ENCODE measurements at places on chromosomes 5 and 9.
A peak's percentile ranks its signal among the peaks of the same experiment; 100 is the strongest.

- no peak for DNase-seq
Measured at GRCh38 chr5:109318455-109319108, 91.2 kb downstream of the PJA2 start.

DNA sequence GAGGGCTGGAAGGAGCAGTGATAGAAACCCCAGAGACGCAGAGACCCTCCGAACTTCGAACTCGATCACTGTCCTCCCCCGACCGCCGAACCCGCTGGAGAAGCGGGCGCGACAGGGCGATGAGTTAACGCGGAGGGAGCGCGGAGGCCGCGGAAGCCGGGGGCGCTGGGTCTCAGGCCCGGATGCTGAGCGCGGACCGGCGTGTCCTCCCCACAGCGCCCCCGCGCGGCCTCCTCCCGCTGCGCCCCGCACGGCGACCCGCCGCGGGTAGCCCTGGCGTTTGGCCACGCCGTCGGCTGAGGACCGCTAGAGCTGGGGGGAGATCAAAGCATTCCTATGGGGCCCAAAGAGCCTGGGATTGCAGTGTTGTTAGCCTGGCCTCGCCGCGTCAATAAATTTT lies 7.7 kb upstream of the DMRT2 start:
- no peak for DNase-seq

DNA sequence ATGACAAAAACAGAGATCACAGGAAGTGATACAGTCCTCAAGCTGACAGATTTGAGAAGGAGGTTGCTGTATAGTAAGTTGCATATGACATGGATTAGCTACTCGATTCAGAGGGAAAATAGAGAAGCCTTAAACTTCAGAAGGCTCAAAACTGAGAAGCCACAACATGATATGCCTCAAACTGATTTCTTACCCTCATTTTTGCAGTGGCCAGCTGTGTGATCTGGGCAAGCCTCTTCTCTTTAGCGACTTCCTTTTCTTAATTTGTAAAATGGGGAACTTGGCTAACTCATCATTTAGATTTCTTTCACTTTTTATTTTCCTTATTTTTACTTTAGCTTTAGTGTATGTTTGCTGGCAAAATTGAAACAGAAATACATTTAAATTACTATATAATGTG lies 421.1 kb downstream of the KIF4B start:
- DNase-seq: no peak

DNA sequence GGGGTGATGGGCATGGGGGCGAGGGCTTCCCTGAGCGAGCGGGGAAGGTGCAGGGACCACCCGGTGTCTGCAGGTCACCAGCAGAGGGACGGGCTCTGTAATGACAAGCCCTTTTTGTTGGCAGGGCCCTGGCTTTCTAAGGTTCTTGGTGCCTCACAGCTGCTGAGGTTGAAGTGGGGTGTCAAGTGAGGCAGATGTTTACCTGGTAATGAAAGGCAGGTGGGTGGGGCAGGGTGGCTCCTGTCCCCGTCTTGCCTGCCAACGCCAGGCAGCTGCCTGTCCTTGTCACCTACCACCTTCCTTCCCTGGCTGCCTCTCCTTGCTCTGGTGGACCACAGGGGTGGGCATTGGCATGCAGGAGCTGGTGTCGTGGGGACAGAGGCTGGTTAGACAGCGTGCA lies 41.0 kb upstream of the SEMA4D start:
- no peak for DNase-seq

DNA sequence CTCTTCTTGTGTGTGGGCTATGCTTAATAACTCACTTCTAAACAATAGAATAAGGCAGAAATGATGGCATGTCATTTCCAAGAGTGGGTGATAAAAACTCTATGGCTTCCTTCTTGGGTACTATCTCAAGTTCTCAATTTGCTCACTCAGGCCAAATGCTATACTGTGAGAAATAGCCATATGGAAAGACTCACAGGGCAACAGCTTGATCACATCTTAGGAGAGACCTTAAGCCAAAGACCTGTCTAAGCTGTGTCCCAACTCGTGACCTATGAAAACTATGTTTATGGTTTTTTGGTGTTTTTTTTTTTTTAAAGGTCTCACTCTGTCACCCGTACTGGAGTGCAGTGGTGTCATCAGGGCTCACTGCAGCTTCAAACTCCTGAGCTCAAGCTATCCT lies 2.1 kb upstream of the UIMC1 start:
- DNase-seq: no peak

GRCh38 chr9:108269371-108269770 lies 586.4 kb downstream of the ACTL7B start:
- DNase-seq: no peak

DNA sequence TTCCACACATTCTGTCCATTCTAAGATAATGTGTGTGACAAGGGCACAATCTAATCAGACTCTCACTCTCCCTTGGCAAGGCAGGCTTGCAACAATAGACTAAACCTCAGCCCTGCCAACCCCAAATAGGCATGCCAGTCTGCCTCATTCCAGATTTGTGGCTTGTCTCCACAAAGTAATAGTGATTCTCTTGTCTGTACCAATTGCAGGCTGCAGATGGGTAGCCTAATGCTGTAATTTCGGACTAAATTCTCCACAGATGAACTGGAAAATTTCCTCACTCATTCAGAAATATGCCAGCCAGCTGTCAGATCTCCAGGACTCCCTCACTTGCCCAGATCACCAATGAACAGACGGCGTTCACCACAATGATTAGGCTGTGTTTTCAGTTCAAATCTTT lies 413.6 kb downstream of the ELAVL2 start:
- no peak for DNase-seq

GRCh38 chr9:84669288-84670137 lies at the start of gene NTRK2:
Gene NTRK2 (plus strand): TSS chr9:84669729. CDS start chr9:84670749, 1,020 bp downstream.
- DNase-seq: peak; percentile 63

GRCh38 chr5:24539613-24540012 lies 105.2 kb downstream of the CDH10 start:
- DNase-seq: no peak

GRCh38 chr9:35002623-35003022 lies 13.1 kb downstream of the DNAJB5 start:
- DNase-seq: no peak

GRCh38 chr9:70927530-70927929 lies 193.9 kb downstream of the TRPM3 start:
- DNase-seq: no peak

DNA sequence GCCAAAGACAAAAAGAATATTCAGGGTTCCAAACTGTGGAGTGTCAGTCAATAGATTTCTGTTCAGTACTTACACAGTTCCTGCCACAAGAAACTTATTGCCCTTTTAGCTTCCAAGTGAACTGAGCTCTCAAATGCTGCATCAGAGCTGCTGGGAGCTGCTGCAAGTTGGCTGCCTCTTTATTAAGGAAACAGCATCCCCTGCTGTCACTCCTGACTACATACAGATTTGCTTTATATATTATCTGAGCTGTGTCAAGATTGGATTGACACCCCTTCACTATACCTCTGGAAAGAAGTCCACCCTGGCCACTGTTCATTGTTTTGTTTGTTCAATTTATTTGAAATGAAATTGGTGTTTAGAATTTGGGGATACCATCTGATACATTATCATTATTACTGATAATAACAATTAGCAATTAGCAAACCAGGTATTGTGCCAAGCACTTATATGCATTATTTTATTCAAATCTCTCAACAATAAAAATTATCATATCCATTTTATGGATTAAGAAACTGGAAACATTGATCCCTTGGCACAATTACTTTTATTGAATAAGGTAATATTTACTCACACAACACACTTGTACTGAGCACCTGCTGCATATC lies 16.4 kb upstream of the C5orf58 start:
- DNase-seq: no peak

DNA sequence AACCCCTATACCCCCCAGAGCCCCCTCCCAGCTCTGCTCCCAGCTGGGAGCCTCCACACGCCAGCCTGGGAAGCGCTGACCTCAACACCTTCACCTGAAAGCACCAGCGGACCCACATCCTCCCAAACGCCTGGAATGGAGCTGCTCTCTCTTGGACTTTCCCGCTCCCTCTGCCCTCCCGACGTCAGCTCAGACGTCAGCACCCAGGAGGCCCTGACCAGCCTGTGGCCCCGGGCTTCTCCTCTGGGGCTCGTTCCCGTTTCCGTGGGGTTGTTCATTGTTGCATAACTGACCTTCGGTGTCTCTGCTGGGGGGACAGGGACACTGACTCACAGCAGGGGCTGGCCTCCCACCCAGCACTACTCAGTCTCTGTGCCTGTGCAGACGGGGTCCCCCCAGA lies 35.0 kb upstream of the SLC6A3 start:
- no peak for DNase-seq

DNA sequence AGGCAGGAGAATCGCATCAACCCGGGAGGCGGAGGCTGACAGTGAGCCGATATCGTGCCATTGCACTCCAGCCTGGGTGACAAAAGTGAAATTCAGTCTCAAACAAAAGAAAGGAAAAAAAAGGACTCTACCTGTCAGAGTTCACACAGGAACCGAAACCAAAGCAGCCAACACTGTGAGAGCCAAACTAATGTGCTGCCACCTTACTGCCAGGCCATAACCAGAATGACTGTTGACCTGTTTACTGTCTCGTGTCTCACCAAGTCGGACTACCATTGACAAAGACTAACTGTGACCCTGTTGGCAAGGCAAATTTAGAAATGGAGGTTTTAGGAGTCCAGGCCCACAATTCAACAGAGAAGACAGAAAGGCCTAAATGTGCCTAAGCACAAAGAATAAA lies 112.4 kb downstream of the ANXA2R start:
- DNase-seq: no peak
